ENCODE measurements at places on chromosomes 1 and 21. TPM values are rescaled to one million over a fixed set of nuclear protein-coding genes. Genes with fewer than 3 reads are reported as not detected.
A peak's percentile ranks its signal among the peaks of the same experiment; 100 is the strongest.

The CRTC2 gene
- total RNA-seq: 39.0 TPM

- H3K4me3 ChIP-seq: no peak overlapping the region
- no peaks in the 10 kb centered on the region for H3K36me3 ChIP-seq
- DNase-seq: no peak
Observed at GRCh38 chr1:96290033-96290432, 431.6 kb upstream of the PTBP2 start.

The CLCA4 gene
- not detected for total RNA-seq

DNA sequence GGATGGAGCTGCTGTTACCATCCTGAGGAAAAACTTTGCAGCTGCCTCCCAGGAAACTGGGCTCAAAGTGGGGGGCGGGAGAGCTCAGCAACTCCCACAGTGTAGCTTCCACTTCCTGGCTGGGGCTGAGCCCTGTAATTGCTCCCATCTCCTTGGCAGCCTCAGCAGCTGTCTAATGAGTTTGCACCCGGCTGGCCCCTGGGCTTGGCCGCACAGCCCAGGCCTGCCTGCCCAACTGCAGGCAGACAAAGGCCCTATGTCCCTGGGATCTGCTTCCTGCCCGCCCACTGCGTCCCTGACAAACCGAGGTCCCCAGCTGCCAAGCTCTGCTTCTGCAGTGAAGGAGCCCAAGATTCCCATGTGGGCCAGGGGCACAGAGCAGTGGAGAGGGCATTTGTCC lies 30.1 kb downstream of the EDN2 start:
- peaks cover 4% of the 10 kb centered on the region for H3K27me3 ChIP-seq
- H3K36me3 ChIP-seq: no peaks in the 10 kb centered on the region
- H3K27ac ChIP-seq: no peak overlapping the region

GRCh38 chr1:184075055-184076029 lies 23.8 kb downstream of the TSEN15 start:
- peak; percentile 75 for DNase-seq
- H3K4me1 ChIP-seq: no peaks in the 10 kb centered on the region
- no peak overlapping the region for H3K4me3 ChIP-seq
- no peaks in the 10 kb centered on the region for H3K27me3 ChIP-seq
- no peak overlapping the region for H3K27ac ChIP-seq
- H3K36me3 ChIP-seq: no peaks in the 10 kb centered on the region

DNA sequence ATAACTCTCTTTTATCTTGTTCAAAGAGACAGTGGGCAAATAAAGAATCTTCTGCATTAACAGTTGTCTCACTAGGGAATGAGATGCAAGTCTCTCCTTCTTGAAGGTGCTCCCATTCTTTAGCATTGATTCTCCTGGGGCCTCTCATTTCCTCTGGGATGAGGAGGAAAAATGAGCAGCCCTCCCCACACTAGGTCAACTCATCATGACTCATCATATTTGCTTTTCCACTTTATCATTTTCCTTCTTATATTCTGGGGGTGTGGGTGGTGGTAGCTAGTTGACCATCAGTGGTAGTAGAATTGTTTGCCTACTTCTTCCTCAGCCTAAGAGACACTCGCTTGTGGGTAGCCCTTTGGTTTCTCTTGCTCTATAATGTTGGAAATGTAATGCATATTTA lies 182.0 kb upstream of the C1orf87 start:
- no peaks in the 10 kb centered on the region for H3K36me3 ChIP-seq
- no peak overlapping the region for H3K27ac ChIP-seq
- H3K27me3 ChIP-seq: no peaks in the 10 kb centered on the region
- H3K4me1 ChIP-seq: peaks cover 7% of the 10 kb centered on the region
- H3K4me3 ChIP-seq: no peak overlapping the region
